ENCODE measurements at places on chromosomes 6 and 20.

GRCh38 chr20:61670274-61670673, 395.4 kb downstream of the TAF4 start:
- no peak for DNase-seq

GRCh38 chr6:41786451-41787218, 859 bp upstream of the TOMM6 start:
- peak; percentile 96 for DNase-seq

- DNase-seq = no peak
Measured at GRCh38 chr6:31836474-31837368, 9.2 kb downstream of the HSPA1B start.

DNA sequence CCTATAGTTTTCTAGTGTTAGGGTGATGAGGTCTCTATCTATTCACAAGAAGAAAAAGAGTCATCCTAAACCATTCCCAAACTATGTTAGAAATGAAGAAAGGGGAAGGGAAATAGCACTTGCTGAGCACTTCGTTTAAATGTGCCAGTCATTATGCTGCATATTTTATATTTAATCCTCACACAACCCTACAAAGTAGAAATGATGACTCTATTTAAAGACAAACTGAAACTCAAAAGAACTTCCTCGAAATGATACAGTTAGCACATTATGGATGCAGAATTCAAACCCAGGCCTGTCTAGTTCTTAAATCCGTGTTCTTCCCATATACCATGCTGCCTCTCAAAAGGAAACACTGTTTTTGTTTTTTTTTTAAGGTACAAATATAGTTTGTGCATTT, 174.6 kb downstream of the GMPR start:
- no peak for DNase-seq

DNA sequence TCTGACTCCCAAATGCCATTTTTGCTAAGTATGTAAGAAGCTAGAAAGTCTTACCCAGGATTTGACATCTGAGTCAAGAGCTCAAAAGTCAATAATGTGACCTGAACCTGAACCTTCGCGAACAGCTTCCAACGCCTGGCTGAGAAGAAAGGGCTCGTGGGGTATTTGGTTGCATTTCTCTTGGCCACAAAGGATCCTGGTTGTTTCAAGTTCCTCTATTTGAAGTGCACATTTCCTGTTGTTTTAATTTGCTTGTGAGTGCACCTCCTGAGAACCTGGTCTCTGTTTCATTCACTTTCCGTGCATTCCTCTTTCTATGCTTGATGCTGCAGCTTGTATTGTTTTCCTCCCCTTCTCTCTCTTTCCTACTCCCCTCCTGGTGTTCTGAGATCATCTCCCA, 212.5 kb downstream of the FOXA2 start:
- DNase-seq = no peak

- DNase-seq = no peak
Measured at GRCh38 chr6:91279740-91280493, 693.0 kb upstream of the MAP3K7 start.

DNA sequence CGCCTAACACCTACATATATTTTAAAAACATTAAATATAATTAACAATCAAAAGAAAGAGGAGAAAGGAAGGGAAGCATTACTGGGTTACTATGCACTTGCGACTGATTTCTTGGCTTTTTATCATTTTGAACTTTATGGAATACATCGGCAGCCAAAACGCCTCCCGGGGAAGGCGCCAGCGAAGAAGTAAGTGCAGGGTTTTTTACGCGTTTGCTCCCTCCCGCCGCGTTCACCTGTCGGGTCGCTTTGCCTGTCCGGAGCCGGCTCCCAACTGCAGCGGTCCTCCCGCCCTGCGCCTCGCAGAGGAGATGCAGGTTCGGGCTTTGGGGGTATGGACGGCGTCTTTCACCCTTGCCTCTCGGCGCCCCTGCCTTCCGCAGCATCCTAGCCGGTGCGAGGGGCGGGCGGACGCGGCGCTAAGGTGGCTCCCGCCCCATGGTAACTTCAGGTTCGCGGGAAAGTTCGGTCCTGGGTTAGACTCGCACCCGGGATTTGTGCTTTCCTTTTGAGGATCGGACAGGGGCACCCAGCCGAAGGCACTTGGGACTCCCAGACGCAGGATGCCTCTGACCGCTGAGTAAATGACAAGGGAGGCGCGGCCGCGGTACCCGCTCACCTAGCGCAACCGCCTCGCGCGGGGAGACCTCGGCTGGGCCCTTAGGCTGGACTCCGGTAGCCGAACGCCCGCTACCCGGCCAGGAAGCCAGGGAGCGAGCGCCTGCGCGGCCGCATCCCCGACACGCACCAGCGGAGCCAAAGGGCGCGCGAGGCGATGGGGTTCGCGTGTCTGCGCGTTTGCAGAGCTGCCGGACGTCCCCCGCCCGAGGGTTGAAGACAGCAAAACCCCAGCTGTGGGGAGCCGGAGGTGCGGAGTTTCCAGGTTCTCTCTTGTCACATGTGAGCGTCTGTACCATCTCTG, 891 bp downstream of the RSPO3 start:
- DNase-seq = peak; percentile 60

GRCh38 chr6:72653026-72653425, 31.2 kb downstream of the KCNQ5 start:
- DNase-seq = no peak

GRCh38 chr6:21441386-21441785, 152.2 kb upstream of the SOX4 start:
- no peak for DNase-seq

DNA sequence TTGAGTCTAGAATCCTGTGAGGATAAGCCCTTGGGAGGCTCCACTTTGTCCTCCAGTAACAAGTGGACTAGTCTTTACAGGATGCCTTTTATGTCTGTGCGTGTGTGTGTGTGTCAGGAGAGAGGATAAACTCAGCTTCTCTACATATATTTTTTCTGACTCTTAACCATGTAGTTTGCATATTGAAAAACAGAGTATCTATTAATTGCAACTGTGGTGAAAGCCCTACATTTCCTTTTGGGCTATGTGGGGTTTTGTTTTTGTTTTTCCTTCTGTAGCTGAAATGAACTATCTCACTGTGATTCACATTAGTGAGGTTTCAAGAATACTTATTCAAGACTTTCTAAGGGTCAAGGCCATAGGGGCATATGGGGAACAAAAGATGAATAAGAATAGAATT, 17.7 kb downstream of the TPBG start:
- DNase-seq = no peak

DNA sequence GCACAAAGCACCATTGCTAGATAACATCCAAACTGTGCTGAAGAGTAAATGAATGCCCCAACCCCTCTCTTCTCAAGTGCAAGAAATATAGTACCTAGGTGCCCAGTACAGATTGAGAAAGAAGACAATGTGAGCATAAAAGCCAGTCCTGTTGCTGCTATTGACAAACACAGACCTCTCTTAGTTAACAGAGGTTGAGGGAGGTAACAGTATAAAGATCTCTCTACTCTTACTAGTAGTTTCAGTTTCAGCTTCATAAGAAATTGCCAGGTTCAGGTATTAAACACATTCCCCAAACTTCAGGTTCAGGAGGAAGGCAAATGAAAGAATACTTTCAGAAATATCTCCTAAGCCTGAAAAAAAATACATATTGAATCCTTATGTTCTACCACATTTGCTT, 31.4 kb downstream of the TBC1D32 start:
- no peak for DNase-seq

DNA sequence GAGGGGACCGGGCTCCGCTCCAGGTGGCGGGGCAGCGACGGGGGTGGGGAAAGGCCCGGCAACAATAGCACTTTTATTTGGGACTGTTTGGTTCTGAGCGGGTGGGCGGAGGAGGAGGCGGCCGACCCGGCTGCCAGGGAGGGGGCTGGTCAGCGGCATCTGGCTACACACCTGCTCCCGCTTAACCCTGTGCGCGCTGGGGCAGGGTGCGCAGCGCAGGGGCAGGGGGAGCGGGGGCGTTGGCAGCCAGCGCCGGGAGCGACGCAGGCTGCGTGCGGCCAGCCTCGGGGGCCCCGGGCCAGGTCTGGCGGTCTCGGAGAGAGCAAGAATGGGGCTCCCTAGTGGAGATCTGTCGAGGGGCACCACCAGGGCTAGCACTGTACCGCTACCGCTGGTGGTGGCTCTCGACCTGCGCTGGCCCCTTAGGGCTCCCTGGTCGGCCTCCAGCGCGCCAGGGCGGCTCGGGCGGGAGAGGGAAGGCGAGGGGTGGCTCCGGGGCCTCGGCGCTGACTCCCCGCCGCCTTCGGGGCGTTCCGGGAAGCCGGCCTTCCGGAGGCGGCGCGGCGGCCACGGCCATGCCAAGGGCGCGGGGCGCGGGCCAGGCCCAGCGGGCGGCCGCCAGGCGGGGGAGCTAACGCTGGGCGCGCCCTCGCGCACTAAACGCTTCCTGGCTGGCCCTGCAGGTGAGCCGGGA, 92.4 kb downstream of the NCR2 start:
- peak; percentile 72 for DNase-seq

DNA sequence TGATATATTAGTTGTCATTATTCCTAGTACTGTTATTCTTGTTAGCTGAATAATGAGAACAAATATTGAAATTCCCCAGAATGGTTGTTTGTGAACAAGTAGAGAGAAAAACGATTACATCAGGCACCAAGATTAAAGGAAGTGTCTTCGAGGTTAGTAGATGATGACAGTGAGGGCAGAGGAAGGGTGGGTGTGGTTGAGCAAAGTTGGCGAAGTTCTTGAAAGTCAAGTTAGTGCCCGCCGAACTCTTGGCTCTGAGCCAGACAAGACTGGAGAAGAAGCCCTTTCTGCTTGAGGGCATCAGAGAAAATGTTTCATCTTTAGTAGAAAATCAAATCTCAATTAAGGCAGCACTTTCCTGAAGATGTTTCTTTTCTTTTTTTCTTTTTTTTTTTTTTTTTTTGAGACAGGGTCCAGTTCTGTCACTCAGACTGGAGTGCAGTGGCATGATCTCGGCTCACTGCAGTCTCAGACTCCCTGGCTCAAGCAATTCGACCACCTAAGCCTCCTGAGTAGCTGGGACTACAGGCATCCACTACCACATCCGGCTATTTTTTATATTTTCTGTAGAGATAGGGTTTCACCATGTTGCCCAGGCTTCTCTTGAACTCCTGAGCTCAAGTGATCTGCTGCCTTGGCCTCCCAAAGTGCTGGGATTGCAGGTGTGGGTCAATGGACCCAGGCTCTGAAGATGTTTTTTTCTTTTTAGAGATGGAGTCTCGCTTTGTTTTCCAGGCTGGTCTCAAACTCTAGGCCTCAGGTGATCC, 77.1 kb downstream of the SGK1 start:
- DNase-seq = peak; percentile 82

- no peak for DNase-seq
Measured at GRCh38 chr6:71478834-71479541, 190.4 kb downstream of the OGFRL1 start.

DNA sequence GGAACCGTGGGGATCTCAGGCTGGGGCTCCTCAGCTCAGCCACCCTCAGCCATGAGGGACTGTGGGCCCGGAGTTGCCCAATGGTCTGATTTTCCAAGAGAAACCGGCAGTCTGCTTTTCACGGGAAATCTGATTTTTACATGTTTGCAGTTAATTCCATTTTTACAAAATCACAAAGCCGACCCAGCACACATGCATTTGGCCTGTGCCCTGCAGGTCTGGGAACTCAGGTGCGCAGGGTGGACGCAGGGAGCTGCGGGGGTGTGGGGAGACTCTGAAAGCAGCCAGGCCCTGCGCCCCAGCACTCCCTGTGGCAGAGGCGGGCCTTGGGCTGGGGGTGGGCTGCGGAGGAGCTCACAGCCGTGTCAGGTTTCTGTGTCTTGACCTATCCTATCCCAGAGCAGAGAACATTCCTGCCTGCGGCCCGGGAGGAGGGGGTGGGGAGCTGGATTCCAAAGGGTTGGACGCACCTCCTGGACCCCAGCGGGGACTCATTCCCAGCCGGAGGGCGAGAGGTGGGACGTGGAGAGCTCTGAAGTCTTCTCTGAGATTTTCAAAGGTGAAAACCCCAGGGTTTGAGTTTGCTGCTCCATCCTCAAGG, 60.6 kb downstream of the ADNP start:
- no peak for DNase-seq

DNA sequence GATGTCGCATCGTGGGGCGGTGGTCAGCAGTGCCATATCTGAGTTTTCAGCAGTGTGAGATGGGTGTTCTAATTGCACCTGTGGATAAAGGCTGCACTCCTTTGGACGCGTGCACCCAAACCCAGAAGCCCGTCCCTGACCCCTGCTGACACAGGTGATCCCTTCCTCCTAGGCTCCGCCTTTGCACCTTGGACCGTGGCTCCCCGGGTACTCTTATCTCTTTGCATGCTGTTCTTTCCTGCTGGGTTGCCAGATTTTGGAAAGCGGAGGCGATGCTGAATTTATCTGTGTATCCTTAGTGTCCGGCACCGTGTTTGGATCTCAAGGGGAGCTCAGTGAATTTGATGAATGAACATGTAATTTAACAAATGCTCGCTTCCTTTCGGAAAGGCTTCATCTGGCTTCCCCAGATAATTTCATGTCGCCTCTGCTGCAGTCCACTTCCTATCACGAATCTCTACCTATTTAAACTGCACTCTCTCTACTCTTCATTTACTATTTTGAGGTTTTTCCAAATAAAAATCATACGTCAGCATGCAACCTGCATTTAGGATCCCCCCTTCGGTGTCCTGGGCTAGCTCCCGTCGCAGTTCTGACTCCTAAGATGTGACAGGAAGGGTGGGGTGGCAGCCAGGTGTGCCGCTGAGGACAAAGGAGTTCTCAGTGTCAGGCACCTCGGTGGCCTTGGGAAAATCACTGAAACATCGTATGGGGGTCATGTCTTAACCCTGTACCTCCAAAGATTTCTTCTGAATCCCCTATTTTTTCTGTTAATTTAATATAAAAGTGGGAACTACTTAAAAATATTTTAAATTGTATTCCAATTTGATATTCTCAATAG, 753 bp upstream of the PERP start:
- no peak for DNase-seq

DNA sequence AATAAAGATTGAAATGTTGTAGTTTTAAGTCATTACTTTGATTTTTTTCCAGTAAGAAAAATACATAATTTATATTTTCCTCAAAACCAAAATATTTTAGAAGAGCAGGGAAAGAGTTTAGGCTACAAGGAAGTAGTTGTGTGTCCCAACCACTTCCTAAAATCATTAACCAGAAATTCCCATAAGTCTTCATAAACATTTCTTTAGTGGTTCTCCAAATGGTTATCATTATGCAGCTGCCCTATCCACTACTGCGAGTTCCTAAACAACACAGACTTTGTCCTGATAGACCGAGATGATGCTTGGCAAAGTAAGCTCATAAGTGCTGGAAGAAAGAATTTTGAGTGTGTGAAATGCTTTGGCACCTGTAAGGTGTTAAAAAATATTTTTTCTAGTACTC, 93.6 kb downstream of the ARMC2 start:
- DNase-seq = no peak

DNA sequence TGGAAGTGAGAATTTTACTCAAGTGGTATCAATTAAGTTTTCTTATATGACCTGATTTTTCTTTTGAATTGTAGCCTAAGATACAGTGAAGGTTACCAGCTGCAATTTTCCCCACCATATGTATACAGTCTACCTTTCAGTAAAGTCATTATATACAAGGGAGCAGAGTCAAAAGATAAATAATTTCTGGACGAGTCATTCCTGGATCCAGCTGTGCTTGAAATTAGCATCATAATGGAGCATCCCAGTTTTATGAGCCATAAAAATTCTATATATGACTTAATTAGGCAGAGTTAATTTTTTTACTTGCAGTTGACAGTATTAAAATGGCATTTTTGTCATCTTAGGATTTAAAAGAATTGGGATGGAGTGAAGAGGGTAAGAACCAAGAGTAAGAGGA, 1008.4 kb downstream of the PHF3 start:
- no peak for DNase-seq

- no peak for DNase-seq
Measured at GRCh38 chr6:32164295-32164694, at the start of gene EGFL8. EGFL8 (plus strand) TSS chr6:32164595; CDS start chr6:32166166, 1,571 bp downstream.

Data from activated CD8-positive, alpha-beta memory T cell treated with anti-CD3 and anti-CD28 coated beads for 24 hours (primary cell).